ENCODE measurements at places on chromosomes 7 and 10. TPM values are rescaled to one million over a fixed set of nuclear protein-coding genes. Genes with fewer than 3 reads are reported as not detected.

GRCh38 chr10:25758041-25758457, 176.0 kb upstream of the MYO3A start:
- DNase-seq, result peak; percentile 26
- no peaks in the 10 kb centered on the region for H3K36me3 ChIP-seq

- H3K27ac ChIP-seq, result no peak overlapping the region
- peaks cover 7% of the 10 kb centered on the region for H3K36me3 ChIP-seq
- no peaks in the 10 kb centered on the region for H3K27me3 ChIP-seq
- no peak for DNase-seq
- peaks cover 16% of the 10 kb centered on the region for H3K4me1 ChIP-seq
- H3K4me3 ChIP-seq, result no peak overlapping the region
Measured at GRCh38 chr10:5942001-5942400, 35.3 kb downstream of the IL15RA start.

- no peak for DNase-seq
- no peak overlapping the region for H3K27ac ChIP-seq
- H3K36me3 ChIP-seq, result no peaks in the 10 kb centered on the region
- no peak overlapping the region for H3K4me3 ChIP-seq
- no peaks in the 10 kb centered on the region for H3K4me1 ChIP-seq
- H3K27me3 ChIP-seq, result no peaks in the 10 kb centered on the region
Measured at GRCh38 chr7:37109843-37110242, 338.8 kb downstream of the ELMO1 start.

The C7orf57 gene
- 0.15 TPM for total RNA-seq

DNA sequence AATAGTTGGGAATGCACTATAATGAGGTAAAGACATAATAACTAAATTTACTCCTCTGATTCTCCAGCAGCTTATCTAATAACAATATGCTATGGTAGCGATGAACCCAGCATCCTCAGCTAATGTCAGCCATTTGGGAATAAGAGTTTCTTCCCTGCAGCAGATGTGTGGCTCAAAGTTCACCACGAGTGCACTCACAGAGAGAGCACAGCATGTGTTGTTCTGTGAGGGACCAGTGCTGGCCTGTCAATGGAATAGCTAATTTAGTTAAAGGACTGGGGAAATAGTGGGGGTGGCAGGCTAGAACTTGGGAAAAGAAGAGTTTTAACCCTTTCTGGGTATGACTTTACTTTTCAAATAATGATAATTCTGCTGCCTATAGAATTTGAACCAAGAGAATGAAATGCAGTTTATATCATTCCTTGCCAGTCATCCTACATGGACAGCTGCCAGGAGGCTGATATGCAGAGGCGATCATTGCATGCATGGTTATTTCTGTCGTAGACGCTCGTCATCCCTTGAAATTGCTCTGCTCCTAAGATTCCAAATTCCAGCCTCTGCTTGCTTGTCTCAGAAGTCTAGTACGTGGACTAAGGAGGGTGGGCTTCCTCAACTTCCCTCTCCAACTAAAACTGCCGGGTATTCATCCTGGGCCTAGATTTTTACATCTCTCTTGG, 355.6 kb downstream of the RNLS start:
- no peak overlapping the region for H3K4me3 ChIP-seq
- no peaks in the 10 kb centered on the region for H3K36me3 ChIP-seq
- H3K27ac ChIP-seq, result no peak overlapping the region
- DNase-seq, result no peak
- H3K4me1 ChIP-seq, result no peaks in the 10 kb centered on the region

- peak; percentile 22 for DNase-seq
- no peaks in the 10 kb centered on the region for H3K4me1 ChIP-seq
- no peaks in the 10 kb centered on the region for H3K36me3 ChIP-seq
- H3K4me3 ChIP-seq, result no peak overlapping the region
- no peak overlapping the region for H3K27ac ChIP-seq
Measured at GRCh38 chr10:93916257-93917063, 22.7 kb downstream of the SLC35G1 start.

GRCh38 chr10:104957178-104957841, 316.2 kb downstream of the SORCS3 start:
- peaks cover 70% of the 10 kb centered on the region for H3K27me3 ChIP-seq
- no peak overlapping the region for H3K4me3 ChIP-seq
- DNase-seq, result no peak
- H3K36me3 ChIP-seq, result no peaks in the 10 kb centered on the region
- no peak overlapping the region for H3K27ac ChIP-seq

GRCh38 chr7:151945224-151945623, 11.0 kb upstream of the GALNTL5 start:
- H3K27me3 ChIP-seq, result no peaks in the 10 kb centered on the region
- no peak overlapping the region for H3K4me3 ChIP-seq

- H3K4me1 ChIP-seq, result no peaks in the 10 kb centered on the region
- no peak overlapping the region for H3K27ac ChIP-seq
- H3K36me3 ChIP-seq, result no peaks in the 10 kb centered on the region
- no peak overlapping the region for H3K4me3 ChIP-seq
Measured at GRCh38 chr7:47132471-47132870, 449.4 kb downstream of the TNS3 start.
